ENCODE measurements at places on chromosomes 6 and 20.

- DNase-seq, result no peak
Measured at GRCh38 chr6:35082733-35083403, 58.3 kb downstream of the TCP11 start.

DNA sequence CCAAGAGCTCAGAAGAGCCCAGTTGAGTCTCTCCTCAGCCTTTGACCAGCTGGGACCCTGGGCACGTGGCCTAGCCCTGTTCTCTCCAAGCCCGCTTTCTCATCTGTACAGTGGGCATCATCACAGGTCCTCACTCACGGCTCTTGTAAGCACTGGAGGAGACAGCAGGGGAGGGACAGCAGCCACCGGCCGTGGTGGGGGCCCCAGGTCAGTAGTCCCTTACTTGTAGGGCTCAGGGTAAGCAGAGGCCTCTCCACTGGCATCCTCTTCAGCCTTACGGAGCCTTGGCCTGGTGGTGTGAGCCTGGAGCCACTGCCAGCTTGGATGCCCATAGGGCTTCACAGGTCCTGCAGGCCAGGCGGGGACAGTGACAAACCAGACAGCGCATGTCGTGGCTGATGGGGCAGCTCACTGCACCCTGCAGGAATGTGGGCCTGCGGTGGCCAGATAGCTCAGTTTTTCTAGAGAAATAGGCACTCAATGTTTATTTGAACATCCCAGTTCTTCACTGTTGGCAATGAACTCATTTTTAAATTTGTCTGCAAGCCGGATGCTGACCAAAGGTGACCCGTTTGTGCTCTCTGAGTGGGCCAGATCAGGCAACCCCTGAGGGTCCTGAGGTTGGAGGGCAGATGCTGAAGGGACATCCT lies 65.1 kb downstream of the ADNP start:
- no peak for DNase-seq

- no peak for DNase-seq
Measured at GRCh38 chr6:104639668-104640067, 220.1 kb downstream of the HACE1 start.

- no peak for DNase-seq
Measured at GRCh38 chr6:101394936-101395335, 1.4 kb downstream of the GRIK2 start.

DNA sequence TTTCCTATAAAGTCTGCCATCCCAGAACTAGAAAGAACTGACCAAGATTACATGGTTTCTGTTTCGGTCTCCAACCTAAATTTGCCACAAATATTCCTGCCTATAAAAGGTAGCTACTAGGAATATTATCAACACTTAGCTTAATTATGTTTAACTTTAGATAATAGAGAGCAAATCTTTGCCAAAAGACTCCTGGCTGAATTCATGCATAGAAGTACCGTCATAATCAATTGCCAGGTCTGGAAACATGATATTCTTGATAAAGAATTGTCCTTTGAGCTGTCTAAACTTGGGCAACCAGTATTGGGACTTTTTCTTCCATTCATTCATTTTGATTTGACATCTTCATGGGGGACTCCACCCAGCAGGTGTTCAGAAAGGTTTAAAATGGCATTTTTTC lies 22.4 kb downstream of the CALHM6 start:
- DNase-seq, result no peak

Measured in NCI-H510A (cell line).